Peyer's patch (tissue), 4 donors: ENCODE measurements at places on chromosomes 3 and 15. TPM values are rescaled to one million over a fixed set of nuclear protein-coding genes. Genes with fewer than 3 reads are reported as not detected.

SUCNR1 gene
- total RNA-seq, result not detected

DNA sequence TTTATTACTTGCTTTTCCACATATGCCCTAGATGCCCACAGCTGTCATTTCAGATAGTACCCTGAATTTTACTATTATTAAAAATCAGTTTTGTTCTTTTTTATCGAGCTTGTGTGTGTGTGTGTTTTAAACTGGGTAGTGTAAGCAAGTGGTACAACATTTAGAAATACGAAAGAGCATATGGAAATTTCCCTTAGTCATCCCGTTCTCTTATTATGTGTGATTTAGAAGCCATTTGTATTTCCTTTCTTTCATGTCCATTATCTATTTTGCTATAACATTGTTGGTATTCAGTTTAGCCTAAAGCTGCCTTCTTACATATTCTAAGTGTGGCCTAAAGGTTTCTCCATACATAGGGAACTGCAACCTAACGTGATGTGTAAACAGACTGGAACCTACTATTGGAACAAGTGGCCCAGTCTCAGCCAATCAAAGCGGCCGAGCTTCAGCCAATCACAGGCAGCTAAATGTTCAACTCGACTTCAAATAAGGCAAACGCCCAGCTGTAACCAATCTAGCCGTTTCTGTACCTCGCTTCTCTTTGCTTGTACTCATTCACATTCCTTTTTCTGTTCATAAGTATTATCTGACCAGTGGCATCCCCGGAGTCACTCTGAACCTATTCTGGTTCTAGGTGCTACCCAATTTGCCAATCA lies 14.7 kb upstream of the SYN2 start:
- DNase-seq, result no peak

DNA sequence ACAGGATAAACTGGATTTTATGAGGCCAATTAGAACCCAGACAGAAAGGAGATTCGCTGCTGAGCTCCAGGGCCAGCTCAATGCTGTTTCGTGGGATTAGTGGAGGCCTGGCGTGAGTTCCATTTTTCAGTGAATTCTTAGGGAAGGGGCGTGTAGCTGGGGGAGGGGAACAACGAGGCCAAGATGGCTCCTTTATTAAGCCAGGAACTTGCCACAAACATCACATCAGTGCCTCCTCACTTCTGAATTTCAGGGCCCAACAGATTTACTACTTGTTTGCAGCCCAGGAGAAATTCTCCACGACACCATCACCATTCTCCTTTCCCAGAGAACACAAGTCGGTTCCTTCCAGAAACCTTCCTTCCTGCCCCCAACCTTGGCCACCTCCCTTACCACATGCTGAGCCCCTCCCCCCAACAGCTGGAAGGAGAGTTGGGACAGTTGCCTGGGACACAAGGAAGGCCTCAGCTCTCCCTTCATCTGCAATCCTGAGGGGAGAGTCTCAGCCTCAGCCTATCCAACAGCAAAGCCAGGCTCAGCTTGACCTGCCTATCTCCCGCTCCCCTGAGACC lies 5.8 kb downstream of the IGDCC4 start:
- no peak for DNase-seq

DNA sequence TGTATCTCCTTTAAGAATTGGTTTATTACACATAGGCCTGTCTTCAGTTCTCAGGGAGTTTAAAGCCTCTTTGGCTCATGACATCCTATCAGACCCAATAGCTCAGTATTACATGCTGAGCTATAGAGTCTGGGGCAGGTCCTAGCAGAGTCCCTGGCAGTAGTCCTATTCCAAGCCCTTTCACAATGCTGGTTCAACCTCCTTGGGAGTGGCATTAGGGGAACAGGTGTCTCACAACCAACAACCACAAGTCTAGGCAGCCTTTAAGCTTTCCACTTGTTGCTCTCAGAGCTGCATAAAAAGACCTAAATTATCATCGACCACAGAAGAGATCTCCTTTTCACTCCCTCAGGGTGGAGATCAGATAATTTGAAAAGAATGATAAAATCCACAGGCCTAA lies 22.8 kb upstream of the C2CD4B start:
- DNase-seq, result no peak

GRCh38 chr15:57566834-57567233 lies 24.9 kb upstream of the MYZAP start:
- DNase-seq, result peak; percentile 86

GRCh38 chr3:73600293-73600938 lies 24.3 kb downstream of the PDZRN3 start:
- no peak for DNase-seq

DNA sequence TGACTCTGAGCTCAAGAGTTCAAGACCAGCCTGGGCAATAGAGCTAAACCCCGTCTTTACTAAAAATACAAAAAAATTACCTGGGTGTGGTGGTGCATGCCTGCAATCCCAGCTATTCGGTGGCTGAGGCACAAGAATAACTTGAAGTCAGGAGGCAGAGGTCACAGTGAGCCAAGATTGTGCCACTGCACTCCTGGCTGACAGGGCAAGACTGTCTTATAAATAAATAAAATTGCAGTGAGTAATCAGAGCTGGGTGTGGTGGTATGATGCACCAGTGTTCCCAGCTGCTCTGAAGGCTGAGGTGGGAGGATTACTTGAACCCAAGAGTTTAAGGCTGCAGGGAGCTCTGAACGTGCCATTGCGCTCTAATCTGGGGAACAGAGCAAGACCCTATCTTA lies 55.9 kb upstream of the GCNT3 start:
- peak; percentile 74 for DNase-seq

DNA sequence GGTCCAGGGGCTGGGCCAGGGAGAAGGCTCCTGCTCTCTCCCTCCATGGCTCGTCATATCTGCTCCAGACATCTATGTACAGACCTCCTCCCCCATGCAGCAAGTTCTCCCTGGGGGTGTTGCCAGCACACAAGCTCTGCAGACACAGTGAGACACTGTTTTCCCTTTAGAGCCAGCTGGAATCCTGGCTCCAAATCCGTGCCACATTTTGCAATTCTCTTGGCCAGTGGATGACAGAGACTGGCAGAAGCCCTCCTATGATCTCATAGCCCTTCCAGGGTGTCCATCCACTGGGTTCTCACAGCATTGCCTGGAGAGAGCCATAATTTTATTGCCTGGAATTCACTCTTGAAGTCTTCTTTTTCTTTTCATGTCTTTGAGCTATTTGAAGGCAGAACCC lies 203.9 kb downstream of the TLE3 start:
- DNase-seq, result no peak

DNA sequence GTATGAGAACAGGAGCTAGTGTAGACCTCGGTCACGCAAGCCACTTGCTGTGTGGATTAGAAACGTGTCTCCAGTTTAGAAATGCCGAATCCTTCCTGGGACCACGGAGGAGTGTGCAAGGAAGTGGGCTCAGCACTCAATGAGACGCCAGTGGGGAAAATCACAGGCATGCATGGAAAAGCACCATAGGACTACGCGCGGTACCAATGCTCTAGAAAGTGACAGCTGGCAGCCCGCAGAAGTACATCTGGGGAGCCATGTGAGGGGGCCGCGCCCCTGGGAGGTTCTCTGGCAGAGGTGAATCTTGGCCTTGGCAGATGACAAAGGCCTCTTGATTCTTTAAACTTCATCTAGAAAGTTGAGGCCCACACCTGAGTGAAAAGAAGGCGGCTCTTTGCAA lies 99.3 kb downstream of the LRRK1 start:
- no peak for DNase-seq

GRCh38 chr3:12015627-12016026 lies 11.4 kb downstream of the SYN2 start:
- no peak for DNase-seq

KIAA1143 gene
- total RNA-seq, result 21.5 TPM

DNA sequence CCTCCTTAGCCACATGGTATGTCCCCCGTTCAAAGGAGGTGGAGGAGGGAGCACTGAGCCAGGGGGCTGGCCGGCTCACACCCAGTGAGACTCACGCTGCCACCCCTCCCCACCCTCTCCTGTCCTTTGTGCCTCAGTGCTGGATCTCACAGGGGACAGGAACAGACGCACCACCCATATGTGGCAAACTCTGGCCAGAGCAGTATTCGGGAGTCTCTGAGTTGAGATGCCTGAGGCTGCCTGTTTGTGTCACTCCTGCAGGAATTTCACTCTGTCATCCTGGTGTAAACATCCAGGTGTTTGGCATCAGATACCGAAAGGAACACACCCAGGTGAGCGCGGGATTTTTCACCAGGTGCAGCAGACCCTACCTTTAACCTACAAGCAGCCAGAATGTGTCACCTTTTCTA lies 25.7 kb downstream of the RGMA start:
- no peak for DNase-seq

- no peak for DNase-seq
Observed at GRCh38 chr3:173531602-173532001, 134.1 kb downstream of the NLGN1 start.

DNA sequence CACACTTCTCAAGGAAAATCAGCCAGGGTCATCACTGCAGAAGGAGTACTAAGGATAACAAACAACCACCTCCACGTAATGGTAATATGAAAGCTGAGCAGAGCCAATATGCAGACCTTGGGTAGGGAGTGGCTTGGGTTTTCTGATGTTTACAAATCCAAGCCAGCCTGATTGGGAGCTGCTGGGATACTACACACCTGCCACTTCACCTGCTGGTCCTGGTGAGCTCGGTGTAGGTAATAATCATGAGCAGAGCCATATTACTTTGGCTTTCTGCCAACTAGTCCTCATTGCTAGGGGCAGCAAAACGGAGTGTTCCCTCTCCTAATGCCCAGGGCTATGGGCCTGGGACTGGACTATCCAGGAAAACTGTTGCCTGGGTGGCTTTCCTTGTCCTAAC lies 433.5 kb upstream of the PPP2R3A start:
- no peak for DNase-seq

DNA sequence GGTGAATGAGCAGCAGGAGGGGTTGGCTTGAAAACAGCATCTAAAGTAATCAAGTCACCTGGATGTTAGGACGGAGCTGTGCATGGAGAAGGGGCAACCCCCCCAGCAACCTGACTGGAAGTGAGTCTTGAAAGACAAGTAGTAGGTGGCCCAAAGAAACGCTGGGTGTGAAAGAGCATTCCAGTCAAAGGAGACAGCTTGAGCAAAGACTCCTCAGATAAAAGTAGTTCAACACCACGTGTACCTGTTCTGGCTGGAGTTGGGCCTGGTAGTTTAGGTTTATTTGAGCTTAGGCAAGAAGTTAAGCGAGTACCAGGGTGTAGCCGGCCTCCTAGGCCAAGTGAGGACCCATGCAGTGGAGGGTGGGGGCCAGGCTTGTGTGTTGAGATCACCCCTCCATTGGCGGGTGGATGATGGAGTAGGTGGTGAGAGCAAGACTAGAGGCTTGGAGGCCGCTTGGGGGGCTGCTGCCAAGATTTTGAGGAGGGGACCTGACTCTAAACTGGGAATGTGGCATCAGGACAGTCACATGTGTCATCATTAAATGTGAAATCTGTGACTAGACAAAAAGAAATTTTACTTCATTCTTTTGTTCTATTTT lies 61.3 kb downstream of the ABHD2 start:
- no peak for DNase-seq

DNA sequence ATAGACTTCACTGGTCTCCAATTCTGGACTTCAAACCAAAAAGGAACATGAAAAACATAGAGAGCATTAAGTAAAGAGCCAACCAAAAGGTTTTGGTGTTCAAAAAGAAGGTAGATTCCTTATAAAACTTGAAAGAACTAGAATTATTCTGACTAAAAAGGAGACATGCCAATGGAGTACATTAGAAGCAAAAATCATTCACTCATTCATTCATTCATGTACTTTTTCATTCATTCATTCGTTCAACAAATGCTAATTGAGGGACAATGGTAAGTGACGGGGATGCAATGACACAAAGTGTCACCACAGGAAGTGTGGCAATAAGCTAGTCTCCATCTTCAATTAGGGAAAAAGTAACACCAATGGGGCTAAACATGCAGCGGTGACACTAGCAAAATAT lies 181.0 kb upstream of the ATP11B start:
- no peak for DNase-seq

GRCh38 chr3:115986555-115987207 lies 363.4 kb downstream of the GAP43 start:
- no peak for DNase-seq

CAPN3 gene
- total RNA-seq, result 76.7 TPM

- DNase-seq, result no peak
Observed at GRCh38 chr3:99875581-99875928, 57.9 kb downstream of the CMSS1 start.

LRRIQ4 gene
- not detected for total RNA-seq

DNA sequence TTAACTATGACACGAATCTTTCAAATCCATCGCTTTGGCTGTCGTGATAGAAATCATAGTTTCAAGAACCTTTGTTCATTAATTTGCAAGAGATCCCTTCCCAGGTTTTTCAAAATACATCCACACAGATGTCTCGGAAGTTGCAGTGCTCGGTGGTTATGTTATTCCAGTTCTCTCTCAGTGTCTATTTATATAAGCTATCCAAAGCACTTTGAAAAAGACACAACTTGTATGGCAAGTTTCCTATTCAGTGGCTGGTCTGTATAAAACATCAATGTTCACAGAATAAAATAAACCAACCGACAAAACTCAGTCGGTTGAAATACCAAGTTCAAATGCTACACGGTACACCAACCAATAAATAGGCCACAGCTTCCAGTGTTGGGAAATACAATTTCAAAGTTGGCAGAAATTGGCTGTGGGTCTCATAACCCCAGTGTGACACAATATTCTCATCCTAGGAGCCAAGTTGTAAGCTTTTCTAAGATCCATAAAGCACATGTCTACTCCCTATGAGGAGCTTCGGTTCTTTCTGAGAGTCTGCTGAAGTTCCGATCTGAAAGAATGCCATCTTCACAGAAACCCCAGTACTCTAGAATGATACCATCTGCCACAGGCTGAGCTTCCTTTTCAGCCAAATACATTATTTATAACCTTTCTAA lies 23.7 kb downstream of the SATB1 start:
- DNase-seq, result no peak
